ENCODE measurements at places on chromosomes 3 and 15.

DNA sequence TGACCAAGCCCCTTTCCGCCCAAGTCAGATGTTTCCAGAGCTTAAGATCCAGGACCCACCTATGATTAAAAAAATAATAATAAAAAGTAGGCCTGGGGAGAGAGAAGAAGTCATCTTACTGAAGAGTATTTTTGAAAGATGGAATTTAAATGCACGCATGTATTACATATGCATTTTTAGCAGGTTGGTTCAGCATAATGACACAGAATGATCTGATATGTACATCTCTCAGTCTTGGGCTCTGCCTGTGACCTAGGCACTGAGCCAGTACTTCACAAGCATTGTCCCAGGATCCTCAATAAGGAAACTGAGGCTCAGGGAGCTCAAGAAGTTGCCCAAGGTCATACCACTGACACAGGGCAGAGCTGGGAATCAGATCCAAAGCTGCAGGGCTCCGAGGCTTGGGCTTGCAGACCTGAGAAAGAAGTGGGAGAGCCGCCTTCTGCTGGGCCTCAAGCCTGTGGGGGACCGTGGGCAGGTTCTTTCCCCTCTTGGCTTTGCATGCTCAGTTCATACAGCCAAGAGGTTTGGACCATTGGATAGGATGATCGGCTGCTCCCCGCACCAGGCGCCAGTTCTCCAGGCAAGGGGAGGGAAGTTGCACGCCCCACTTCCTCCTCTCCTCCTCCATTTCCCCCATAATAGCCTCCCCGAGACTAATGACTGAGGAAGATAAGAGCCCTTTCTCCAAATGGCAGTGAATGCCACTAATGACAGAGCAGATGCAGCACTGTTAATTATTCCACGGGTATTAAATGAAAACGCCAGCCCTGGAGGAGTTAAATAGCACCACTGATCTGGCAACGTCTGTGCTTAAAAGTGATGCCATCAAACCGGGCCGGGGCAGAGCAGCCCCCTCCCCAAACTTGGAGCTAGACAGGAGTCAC is 6.9 kb downstream of the SLC6A1 start:
- DNase-seq: no peak

- DNase-seq: no peak
These were observed 19.4 kb upstream of the SLC6A1 start for GRCh38 chr3:10973046-10973595.

DNA sequence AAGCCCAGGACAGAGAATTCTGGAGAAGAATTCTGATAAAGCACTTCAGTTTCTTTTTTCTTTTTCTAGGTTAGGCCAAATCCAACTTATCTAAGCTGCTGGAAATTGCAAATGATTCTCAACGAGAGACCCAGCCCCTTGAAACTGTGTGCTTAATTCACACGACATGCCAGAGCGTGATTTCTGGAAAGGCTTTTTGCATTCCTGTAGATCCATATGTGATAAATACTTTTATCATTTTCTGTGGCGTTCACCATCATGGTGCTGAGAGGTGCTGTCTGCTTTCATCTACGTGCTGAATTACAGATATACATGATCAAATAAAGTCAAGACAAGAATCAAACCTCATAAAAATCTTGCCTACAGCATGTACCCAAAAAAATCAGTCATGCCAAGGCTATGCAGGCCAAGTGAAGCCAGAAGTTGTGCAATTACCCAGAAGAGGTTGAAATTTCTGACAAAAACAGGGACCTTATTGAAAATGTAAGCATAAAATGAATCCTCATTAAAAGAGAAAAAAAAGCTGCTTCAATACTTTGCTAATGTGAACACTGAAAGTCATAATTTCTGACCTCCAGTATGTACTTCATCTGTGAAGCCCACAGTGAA is 10.8 kb upstream of the MEF2A start:
- DNase-seq: no peak

GRCh38 chr3:24503616-24504113 is 9.0 kb upstream of the THRB start:
- no peak for DNase-seq

GRCh38 chr3:153657046-153657445 is 464.1 kb upstream of the ARHGEF26 start:
- no peak for DNase-seq

DNA sequence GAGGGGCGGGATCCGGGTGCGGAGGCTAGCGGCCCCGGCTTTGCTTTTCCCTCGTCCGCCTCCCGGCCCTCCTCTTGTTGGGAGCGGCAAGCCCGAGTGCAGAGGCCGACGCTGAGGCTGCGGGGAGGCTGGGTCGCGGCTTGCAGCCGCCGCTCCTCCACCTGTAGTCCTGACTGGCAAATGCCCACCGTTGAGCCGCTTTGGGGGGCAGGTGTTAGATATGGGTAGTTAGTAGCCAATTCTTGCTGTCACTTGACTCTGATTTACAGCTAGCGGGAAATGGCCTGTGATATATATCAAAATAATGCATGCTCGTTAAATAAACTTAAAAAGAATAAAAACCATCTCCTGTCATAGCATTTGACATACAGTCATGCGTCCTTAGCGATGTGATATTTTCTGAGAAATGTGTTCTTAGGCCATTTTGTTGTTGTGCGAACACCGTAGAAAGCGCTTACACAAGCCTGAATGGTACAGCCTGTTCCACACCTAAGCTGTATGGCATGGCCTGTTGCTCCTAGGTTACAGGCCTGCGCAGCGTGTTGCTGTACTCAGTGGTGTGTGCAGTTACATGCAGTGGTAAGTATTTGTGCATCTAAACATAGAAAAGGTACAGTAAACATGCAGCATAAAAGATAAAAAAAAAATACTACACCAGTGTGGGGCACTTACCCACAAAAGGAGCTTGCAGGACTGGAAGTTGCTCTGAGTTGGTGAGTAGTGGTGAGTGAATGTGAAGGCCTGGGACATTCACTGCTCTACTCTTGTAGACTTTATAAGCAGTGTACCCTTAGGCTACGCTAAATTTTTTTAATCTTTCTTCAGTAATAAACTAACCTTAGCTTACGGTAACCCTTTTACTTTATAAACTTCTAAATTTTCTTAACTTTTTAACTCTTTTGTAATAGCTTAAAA is 873 bp downstream of the CAPN7 start:
- DNase-seq: peak; percentile 51

GRCh38 chr3:115074502-115074901 is 72.6 kb downstream of the ZBTB20 start:
- DNase-seq: peak; percentile 71

- no peak for DNase-seq
These were observed 225 bp downstream of the RHOA start for GRCh38 chr3:49411535-49411967.

DNA sequence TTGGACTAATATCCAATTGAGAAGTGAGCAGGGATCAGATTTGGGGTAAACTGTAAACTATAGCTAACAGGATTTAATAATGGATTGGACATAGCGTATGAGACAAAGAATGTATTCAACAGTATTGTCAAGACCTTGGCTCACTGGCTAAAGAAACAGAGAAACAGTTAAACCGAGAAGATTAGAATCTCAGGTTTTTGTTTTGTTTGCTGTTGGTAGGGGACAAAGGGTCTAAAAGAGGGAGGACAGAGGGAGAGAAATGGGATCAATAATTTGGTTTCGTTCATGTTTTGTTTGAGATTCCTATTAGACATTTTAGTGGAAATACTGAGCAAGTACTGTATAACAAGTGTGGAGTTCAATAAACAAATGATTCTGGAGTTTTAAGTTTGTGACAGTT is 28.6 kb downstream of the CLDN1 start:
- no peak for DNase-seq

- peak; percentile 24 for DNase-seq
These were observed 65.6 kb upstream of the MBNL1 start for GRCh38 chr3:152202976-152203626.

- no peak for DNase-seq
These were observed 24.4 kb downstream of the ADCY5 start for GRCh38 chr3:123424321-123424998.

DNA sequence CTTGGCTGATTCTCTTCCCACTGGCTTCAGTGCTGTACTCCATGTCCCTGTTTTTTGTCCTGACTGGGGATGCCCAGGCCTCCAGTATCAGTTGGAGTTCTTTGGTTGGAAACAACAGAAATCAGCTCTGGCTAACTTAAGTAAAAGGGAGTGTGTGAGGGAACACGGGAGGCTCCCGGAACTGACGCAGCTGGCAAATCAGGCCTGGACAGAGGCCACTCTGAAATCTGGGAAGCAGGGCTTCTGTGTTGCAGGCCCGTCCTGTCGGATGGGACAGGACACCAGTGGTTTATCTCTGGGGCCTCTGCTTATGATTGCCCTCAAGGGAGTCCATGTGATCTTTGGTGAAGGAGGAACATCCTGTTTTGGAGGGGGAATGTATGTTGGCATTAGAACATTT is 124.3 kb downstream of the CHCHD6 start:
- no peak for DNase-seq

- no peak for DNase-seq
These were observed 35.6 kb upstream of the FLNB start for GRCh38 chr3:57972531-57973111.

GRCh38 chr15:52509500-52510245 is 19.0 kb downstream of the MYO5A start:
- DNase-seq: no peak

DNA sequence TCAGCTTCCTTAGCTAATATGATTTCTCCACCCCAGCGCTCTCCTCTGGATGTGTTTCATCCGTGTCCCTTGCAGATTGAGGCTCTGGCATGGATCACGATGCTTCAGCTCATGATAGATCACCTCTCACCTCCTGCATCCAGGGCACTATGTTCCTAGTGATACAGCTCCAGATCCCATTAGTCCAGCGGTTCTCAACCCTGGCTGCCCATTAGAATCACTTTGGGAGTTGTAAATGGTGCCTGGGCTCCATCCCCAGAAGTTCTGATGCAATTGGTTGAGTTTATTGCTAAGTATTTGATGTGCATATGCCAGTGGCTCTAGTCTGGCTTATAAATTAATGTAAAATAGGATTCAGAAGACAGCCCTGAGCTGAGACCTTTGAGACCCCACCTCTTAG is 34.5 kb downstream of the INSYN1 start:
- DNase-seq: no peak

GRCh38 chr3:131717493-131717892 is 214.7 kb upstream of the MRPL3 start:
- DNase-seq: no peak
